ENCODE measurements at places on chromosomes 11 and 22. TPM values are rescaled to one million over a fixed set of nuclear protein-coding genes. Genes with fewer than 3 reads are reported as not detected.

Gene BIK
- 0.19 TPM for polyA plus RNA-seq

- no peaks in the 10 kb centered on the region for H3K36me3 ChIP-seq
- no peak for DNase-seq
- H3K27ac ChIP-seq = no peak overlapping the region
Measured at GRCh38 chr11:76707293-76707825, 36.8 kb upstream of the LRRC32 start.

- H3K27me3 ChIP-seq = peaks cover 28% of the 10 kb centered on the region
- no peak for DNase-seq
- no peak overlapping the region for H3K27ac ChIP-seq
- H3K4me1 ChIP-seq = no peaks in the 10 kb centered on the region
- H3K36me3 ChIP-seq = no peaks in the 10 kb centered on the region
Measured at GRCh38 chr11:67691149-67691548, 16.7 kb upstream of the ALDH3B2 start.

- H3K4me3 ChIP-seq = no peak overlapping the region
- DNase-seq = no peak
- H3K4me1 ChIP-seq = no peaks in the 10 kb centered on the region
- no peak overlapping the region for H3K27ac ChIP-seq
Measured at GRCh38 chr11:27770576-27770975, 70.3 kb upstream of the BDNF start.

DNA sequence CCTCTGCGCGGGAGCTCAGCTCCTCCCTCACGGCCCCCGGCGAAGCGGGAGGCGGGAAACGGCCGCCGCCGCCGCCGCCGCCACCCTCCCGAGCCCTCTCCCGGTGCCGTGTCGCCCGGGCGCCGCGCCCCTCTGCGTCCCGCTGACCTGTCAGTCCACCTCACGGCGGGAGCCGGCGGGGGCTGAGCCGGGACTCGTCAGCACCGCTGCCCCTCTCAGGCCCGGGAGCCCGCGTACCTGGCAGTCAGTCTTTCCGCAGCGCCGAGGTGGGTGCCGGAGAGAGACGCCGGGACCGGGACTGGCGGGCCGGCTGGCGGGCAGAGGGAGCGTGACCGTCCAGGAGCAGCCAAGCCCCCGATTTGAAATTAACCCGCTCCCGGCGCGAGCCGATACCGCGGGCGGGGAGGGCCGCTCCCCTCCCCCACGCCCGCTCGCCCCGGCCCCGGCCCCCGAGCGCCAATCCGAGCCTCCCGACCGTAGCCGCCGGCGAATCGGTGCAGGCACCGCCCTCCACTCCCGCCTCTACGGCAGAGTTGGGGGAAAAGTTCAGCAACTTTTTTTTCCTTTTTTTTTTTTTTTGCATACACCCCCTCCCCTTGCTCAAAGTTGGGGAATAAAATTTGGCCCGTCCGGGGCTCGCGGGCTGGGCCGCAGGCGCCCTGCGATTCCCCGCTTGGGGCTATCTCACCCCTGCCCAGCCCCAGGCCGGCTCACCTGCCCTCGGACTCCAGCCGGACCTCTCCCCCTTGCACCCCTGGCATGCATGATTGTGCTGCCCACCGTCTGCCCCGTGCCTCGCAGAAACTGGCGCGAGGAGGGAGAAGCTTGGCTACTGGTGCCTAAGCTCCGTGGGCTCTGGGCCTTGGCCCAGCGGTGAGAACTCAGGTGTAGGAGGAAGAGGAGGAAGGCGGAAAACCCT, 774 bp upstream of the E2F8 start:
- H3K27ac ChIP-seq = no peak overlapping the region
- no peak for DNase-seq
- no peaks in the 10 kb centered on the region for H3K4me1 ChIP-seq
- no peaks in the 10 kb centered on the region for H3K36me3 ChIP-seq
- peak overlapping the region; percentile 47 for H3K4me3 ChIP-seq
- H3K27me3 ChIP-seq = peaks cover 26% of the 10 kb centered on the region

GRCh38 chr11:93840180-93840579, 10.2 kb downstream of the VSTM5 start:
- no peaks in the 10 kb centered on the region for H3K4me1 ChIP-seq
- DNase-seq = no peak
- H3K4me3 ChIP-seq = no peak overlapping the region
- H3K27ac ChIP-seq = no peak overlapping the region
- H3K27me3 ChIP-seq = peaks cover 2% of the 10 kb centered on the region
- no peaks in the 10 kb centered on the region for H3K36me3 ChIP-seq

Measured in IMR-90 (cell line).